SW480 (cell line): ENCODE measurements at places on chromosomes 13 and 19.

GRCh38 chr13:77033717-77034302 lies 6.9 kb upstream of the FBXL3 start:
- DNase-seq, result no peak

DNA sequence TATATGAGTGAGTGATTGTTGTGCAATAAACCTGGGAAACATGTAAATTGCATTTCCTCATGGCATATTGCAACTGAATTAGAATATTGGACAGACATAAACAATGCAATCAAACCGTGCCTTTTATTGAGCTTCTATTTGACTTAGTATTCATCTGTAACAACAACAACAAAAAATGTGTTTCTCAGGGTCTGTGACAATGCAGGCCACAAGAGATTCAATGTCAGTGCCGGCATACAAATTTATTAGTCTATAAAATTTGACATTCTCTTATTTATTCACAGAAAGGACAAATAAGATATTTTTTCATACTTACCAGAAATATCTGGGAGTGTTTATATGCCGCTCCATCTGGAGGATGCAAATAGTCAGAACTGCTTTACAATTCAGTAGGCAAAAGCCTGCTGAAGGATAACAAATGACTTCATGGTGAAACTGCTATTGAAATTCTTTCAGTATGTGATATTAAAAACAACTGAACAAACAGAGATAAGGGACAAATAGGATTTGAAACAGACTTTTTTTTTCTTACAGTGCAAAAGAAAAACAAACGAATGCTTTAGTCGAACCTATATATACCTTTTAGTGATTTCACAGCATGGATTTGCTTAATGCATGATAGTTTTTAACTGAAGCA lies 77.2 kb downstream of the DACH1 start:
- DNase-seq, result no peak

DNA sequence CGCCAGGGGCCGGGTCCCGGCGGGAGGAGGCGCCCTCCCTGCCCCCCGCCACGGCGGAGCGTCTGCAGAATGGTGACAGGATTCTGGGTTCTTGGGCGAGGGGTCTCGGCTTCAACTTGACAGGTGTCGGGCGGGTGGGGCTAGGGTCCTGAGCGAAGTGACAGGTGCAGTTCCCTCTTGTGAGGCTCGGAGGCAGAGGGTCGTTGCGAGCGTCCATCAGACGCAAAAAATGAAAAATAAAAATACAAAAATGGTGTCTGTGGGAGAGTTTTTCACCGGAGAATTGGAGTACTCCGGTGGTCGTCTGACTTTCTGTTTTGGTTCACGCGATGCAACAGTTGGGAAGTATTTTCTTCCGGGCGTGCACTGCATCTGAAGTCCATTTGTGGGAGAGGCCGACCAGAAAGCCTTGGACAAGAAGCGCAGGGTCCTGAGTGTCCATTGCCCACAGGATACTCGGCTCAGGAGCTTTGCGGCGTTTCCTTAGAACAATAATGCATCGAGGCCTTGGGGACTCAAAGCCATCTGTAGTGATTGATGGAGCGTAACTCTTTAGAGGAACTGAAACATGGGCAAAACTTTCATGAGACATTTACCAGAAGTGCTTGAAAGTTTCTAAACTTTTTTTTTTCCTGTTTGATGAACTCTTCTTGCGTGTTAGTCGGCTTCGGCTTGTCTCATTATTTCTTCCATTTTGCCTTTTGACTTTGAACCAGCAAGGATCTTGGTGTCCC lies 759 bp downstream of the RB1 start:
- DNase-seq, result peak; percentile 57

- no peak for DNase-seq
These were observed at the start of gene CDC34 for GRCh38 chr19:531753-532560. Gene CDC34, plus strand, starts transcription at chr19:531760. Its CDS starts 172 bp downstream, at chr19:531932.

- DNase-seq, result no peak
These were observed 321.9 kb downstream of the FOXO1 start for GRCh38 chr13:40344270-40345148.

DNA sequence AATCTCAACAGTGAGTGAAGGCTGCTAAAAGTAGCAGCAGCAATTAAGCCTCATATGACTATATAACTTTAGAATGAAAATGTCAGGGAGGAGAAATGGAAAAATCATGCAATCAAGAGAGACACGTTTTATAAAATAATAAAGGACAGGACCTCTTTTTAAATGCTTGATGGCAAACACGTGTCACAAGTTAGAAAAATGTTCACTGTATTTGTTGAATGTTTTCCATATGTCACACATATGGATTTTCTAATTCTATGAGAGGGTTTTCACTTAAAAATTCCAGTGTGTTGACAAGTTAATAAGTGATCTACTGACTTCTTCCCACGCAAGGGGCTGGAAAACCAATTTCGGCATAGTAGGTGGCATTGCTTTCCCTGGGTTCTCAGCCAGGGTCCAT lies 27.7 kb upstream of the KCTD12 start:
- no peak for DNase-seq

GRCh38 chr13:34793301-34793700 lies 148.8 kb upstream of the NBEA start:
- peak; percentile 6 for DNase-seq

DNA sequence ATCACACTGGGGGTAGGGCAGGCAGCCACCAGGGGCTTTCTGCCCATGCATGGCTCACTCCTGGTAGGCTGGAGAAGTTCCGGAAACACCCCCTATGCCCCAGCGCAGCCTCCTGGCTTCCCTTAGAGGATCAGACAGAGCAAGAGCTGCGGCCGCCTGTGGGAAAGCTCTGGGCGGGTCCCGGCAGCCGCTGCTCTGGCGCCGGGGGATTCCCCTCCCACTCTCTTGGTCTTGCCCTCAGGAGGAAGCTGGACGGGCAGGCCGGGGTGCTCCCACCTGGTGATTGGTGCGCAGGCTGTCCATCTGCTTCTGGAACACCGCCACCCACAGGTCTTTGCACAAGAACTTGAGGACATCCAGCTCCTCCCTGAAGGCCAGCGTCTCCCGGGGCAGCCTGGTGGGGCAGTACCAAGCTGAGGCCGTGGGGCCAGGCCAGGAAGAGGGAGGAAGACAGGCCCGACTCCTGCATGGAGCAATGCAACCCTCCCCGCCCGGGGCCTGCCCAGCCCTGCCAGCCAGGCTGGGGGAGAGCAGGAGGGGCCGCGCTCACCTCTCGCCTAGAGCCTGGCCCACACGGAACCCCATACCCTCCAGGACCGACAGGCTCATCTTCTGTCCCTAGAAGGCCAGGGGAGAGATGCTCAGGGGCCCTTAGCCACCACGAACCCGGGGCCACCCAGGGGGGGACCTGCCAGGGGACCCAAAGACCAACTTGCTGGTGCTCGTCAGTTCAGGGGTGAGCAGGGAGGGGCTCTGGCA lies 4.0 kb upstream of the NKPD1 start:
- DNase-seq, result peak; percentile 81

- DNase-seq, result no peak
These were observed 135.8 kb downstream of the RXFP2 start for GRCh38 chr13:31875134-31875533.

DNA sequence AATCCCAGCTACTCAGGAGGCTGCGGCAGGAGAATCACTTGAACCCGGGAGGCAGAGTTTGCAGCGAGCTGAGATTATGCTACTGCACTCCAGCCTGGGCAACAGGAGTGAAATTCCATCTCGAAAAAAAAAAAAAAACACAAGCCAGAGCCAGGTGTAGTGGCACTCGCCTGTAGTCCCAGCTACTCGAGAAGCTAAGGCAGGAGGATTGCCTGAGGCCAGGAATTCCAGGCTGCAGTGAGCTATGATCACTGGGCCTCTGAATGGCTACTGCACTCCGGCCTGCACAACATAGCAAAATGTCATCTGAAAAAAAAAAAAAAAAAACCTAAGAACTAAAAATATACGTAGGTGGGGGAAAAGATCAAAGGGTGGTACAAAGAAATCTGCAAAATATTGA lies 19.4 kb downstream of the EPS15L1 start:
- no peak for DNase-seq

GRCh38 chr13:28426381-28426780 lies 68.5 kb downstream of the FLT1 start:
- no peak for DNase-seq

- no peak for DNase-seq
These were observed 1.3 kb upstream of the FFAR1 start for GRCh38 chr19:35346193-35347052.

DNA sequence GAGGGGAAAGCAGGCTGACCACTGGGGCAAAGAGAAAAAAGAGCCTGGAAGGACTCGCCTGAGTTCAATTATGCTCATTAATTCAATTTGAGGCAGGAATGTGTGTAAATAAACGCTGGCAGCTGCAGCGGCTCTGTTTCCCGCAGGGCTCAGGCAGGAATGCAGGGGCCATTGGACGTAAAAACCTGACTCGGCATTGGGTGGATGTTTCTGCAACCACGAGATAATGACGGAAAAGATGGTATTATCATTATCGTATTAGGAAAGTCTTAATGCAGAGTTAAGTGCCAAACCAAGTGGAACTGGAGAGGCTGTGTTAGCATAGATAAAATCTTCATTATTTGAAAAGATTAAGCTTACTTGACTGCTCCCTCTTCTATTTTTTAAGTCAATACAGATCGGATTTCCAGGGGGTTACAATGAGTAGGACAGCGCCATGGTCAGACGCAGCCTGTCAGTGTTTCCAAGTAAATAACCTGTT lies 169.8 kb downstream of the SHISA2 start:
- peak; percentile 43 for DNase-seq

- DNase-seq, result no peak
These were observed 52.0 kb upstream of the GTF2F2 start for GRCh38 chr13:45068036-45069001.

- no peak for DNase-seq
These were observed 1416.8 kb downstream of the OLFM4 start for GRCh38 chr13:54445453-54445852.

DNA sequence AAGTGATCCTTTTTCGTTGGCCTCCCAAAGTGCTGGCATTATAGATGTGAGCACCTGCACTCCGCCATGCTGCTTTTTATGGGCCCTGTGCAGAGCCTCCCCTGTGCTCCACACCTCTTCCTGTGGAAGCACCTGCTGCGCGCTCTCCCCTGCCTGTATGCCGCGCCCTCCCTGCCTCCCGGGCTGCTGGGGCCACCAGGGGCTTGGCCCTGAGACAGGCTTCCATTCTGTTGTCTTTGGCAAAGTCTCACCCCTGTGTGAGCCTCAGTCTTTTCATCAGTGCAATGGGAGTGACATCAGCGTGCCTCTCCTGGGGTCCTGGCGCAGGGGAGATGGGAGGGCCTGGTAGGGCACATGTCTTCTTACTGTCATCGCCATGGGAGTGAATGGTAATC lies 1.3 kb downstream of the FAM174C start:
- DNase-seq, result peak; percentile 52

DNA sequence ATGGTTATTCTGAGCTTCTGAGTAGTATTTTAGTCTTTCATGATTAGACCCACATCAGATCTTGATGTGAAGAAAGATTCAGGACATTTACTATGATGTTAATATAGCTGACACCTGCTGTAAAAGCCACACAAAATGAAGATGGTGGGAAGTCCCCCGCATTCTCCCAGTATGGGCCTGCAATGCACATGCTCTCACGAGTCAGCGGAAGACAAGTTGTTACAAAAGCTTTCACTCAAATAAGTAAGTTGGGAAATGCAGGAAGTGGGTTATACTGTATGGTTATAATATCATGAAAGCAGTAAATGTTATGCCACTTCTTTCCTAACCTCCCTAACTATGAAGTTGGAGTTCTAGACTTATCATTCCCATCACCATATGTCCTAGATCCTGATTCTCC lies 171.9 kb downstream of the KLF5 start:
- DNase-seq, result no peak

DNA sequence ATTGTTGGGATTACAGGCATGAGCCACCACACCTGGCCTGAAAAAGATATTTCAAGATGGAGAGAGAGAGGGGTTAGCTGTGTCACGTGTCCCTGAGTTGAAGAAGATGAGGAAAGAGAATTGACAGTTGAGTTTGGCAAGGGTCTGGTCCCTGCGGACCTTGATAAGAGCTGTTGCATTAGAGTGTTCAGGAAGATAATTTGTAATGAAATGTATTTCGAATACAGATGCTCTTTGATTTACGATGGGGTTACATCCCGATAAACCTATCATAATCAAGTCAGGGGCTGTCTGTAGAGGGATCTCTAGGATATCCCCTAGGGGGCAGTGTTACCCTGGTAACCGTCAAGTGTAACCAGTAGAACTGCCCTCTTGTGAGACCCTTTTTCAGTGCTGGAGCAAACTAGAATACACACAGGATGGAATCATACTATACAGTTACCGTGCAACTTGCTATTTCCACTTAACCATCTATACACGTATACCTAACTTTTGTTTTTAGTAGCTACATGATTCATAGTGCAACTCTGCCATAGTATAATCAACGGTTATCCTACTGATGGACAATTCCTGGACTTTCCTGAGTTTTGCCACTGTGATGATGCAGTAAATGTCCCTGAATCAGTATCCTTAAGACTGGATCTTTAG lies 1.5 kb upstream of the ELOF1 start:
- peak; percentile 78 for DNase-seq

- DNase-seq, result peak; percentile 39
These were observed 38.6 kb downstream of the ZNF823 start for GRCh38 chr19:11699931-11700794.

DNA sequence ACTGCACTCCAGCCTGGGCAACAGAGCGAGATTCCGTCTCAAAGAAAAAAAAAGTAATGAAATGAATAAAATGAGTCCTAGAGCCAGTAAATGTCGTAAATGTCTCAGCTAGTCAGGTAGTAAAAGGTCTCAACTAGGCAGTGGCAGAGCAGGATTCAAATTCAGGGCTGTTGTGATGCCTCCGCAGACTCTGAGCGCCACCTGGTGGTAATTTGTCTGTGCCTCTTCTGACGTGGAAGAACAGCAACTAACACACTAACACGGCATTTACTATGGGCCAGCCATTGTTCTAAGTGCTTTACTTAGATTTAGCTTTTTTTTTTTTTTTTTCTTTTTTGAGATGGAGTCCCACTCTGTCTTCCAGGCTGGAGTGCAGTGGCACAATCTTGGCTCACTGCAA lies 30.2 kb downstream of the CYP2F1 start:
- DNase-seq, result peak; percentile 87

- peak; percentile 14 for DNase-seq
These were observed 34.5 kb downstream of the MTUS2 start for GRCh38 chr13:28854657-28855056.

DNA sequence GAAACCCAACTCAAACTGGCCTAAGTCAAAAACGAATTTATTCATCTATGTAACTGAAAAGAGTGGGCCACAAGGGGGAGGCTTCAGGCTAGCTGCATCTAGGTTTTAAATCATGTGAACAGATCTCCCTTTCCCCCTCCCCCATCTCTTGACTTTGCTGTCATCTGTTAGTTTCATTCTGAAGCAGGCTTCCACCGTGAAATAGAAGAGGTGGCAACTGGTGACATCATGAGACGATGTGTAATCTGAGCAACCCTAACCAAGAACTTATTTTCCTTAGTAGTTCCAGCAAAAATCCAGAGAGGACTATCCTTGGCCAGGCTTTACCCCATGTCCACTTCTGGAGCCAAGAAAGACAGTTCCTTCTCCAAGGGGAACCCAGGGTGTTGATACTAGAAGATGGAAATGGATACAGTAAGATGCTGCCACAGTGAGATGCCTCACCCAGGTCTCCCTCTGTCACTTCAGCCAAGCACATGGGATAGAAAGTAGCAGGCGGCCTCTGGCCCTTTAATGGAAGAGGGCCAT lies 9.4 kb downstream of the SAMD4B start:
- no peak for DNase-seq
